Ecto neural progenitor cell (in vitro differentiated cells): ENCODE measurements at places on chromosomes 11 and 22.

GRCh38 chr11:130216591-130217132 is 57.1 kb downstream of the ST14 start:
- DNase-seq = no peak

GRCh38 chr11:44774731-44775130 is 48.0 kb downstream of the TSPAN18 start:
- DNase-seq = no peak

GRCh38 chr11:127059286-127059685 is 58.7 kb upstream of the KIRREL3 start:
- no peak for DNase-seq

- DNase-seq = no peak
Observed at GRCh38 chr11:44702889-44703288, 23.9 kb upstream of the TSPAN18 start.

DNA sequence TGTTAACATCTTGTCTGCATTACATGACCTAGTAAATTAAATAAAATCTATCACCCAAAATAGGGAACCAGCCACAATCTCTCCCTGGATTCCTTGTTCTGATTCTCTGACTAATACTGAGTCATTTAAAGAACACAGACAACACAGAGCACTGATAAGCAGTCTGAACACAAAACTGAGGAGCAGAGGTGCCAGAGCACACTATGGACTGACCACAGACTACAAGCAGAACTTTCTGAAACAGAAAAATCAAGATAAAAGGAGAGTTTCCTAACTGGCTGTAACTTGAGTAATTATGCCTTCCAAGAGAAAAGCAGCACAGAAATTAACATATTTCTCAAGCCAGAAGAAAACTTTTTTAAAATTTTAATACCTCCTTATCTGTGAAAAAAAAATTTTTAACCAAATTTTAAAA is 128.8 kb downstream of the SGSM3 start:
- DNase-seq = no peak

DNA sequence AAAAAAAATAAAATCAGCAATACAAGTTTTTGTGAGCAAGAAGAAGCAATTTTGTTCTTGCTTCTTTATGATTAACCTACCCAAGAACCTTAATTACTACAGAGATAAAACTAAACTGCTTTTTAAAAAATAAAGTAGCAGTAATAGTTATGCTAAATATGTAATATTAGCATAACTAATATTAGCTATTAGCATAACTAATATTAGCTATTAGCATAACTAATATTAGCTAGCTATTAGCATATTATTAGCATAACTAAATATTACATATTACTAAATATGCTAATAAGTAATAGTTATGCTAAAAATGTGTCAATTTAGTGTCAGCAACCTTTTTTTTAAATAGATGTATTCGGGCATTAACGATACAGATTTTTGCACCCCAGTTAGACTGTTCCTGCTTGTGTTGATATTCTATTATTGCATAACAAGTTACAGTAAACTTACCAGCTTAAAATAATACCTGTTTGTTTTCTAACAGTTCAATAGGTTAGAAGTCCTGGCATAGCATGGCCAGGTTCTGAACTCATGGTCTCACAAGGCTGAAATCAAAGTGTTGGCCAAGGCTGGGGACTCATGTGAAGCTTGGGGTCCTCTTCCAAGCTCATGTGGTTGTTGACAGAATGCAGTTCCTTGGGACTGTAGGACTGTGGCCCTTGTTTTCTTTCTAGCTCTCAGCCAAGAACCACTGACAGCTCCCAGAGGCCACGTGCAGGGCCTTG is 48.4 kb downstream of the PDHX start:
- no peak for DNase-seq

DNA sequence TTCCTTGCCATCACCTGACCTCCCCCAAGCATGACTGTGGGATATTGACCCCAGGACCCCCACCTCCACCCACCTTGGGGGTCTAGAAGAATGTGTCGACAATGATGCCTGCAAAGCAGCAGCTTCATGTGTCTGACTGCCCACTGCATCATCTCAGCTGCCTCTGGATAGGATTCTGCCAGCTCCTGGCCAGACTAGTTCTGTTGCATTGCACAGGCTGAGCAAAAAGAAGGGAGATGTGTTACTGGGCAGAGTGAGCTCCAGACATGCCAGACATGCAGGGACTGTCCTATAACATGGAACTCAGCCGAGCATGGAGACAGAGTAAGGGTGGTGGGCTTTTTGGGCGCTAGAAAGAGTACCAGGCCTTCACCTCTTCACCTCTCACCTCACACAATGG is 36.7 kb downstream of the FBXO7 start:
- DNase-seq = no peak

GRCh38 chr11:64372021-64372420 is 13.1 kb downstream of the RPS6KA4 start:
- DNase-seq = no peak

- DNase-seq = no peak
Observed at GRCh38 chr11:130533871-130534270, 85.4 kb downstream of the ADAMTS15 start.

- DNase-seq = no peak
Observed at GRCh38 chr11:10495464-10495786, 40.4 kb downstream of the AMPD3 start.

- DNase-seq = peak; percentile 73
Observed at GRCh38 chr11:57649826-57650738, at the start of gene YPEL4. Gene YPEL4 (minus strand): TSS chr11:57649912. CDS start chr11:57647107, 2,805 bp downstream.

DNA sequence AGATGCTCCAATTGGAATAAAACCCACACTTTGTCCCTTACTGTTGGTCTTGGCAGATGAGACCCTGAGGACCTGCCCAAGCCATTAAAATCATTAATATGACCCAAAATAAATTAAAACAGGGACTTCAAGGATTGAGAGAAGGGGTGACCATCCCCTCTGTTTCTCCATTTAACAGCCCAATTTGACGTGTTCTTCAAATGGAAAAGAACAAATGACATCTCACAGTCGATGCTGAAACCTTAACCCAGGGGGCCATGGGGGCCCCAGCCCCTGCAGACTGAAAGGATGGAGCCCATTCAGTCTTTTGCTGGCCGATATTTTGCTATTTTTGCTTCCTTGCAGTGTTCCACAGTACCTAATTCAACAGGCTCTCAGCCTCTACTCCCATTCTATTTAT is 20.5 kb downstream of the ZNF74 start:
- no peak for DNase-seq

- peak; percentile 91 for DNase-seq
Observed at GRCh38 chr22:21657360-21658032, 8.3 kb upstream of the PPIL2 start.

GRCh38 chr11:19398772-19399527 is 158.2 kb upstream of the E2F8 start:
- peak; percentile 32 for DNase-seq

- no peak for DNase-seq
Observed at GRCh38 chr11:107598225-107599139, 7.5 kb downstream of the ELMOD1 start.

GRCh38 chr11:100681064-100681502 is 6.0 kb upstream of the ARHGAP42 start:
- DNase-seq = no peak

DNA sequence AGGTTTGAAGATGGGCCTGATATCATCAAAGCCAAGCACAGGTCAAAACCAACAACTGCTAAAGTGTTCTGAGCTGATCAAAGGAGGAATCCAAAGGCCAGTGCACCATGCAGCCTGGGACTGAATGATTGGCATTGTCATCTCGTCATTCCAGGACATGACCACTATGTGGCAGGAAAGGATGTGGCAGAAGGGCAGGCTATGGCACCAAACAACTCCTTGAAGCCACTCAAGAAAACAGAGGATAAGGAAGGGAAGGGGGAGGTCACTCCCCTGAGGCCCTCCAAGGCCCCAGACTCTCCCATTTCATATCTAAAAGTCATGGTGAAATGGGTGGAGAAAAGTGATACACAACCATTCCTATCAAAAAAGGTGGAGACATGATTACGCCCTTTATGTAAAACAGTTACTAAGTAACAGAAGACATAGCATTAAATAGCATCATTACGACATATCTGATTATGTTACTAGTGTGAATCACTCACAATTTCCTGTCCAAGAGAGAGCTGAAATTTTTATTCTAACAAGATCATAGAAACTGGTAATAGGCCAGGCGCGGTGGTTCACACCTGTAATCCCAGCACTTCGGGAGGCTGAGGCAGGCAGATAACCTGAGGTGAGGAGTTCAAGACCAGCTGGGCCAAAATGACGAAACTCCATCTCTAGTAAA is 49.3 kb downstream of the AHNAK start:
- no peak for DNase-seq

GRCh38 chr11:61107888-61108287 is 5.6 kb downstream of the CD5 start:
- no peak for DNase-seq

DNA sequence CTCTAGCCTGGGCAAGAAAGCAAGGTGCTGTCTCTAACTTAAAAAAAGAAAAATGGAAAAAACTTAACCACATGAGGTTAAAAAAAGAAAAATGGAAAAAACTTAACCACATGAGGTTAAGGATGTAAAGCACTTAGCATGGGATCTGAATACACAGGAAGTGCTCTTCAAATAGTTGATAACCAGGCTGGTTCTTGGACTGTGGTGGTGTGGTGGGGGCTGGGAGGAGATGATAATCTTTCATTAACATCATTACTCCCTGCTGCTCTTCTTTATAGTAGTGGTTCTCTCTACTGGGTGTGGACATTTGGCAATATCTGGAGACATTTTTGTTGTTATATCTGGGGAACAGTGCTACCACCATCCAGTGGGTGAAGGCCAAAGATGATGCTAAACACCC is 88.4 kb downstream of the TTC17 start:
- no peak for DNase-seq

DNA sequence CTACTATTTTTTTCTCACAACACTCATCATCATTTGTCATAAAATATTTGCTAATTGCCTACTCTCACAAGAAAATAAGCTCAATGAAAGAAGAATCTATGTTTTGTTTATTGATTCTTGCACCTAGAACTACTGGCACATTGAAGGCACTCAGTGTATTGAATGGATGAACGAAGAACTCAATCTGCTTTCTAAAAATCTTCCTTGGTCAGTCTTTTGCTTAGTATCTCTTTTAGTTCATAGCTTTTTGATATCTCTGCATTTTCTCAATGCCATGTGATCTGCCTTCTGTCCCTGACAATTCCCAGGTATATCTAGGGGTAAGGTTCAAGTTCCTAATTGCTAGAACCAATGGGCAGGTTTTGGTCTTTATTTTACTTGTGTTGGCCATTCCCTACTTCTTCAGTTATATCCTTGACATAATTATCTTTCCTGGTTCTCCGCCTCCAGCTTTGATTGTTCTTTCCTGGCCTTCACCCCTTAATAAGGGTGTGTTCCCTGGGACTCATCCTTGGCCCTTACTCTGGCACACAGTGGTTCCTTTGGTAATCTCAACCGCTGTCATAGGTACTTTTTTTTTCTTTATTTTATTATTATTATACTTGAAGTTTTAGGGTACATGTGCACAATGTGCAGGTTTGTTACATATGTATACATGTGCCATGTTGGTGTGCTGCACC is 96.4 kb downstream of the CCDC83 start:
- no peak for DNase-seq
